NT2/D1 (cell line): ENCODE measurements at places on chromosomes 11 and 22.

GRCh38 chr11:28099715-28100114, 8.2 kb downstream of the KIF18A start:
- no peak for DNase-seq

DNA sequence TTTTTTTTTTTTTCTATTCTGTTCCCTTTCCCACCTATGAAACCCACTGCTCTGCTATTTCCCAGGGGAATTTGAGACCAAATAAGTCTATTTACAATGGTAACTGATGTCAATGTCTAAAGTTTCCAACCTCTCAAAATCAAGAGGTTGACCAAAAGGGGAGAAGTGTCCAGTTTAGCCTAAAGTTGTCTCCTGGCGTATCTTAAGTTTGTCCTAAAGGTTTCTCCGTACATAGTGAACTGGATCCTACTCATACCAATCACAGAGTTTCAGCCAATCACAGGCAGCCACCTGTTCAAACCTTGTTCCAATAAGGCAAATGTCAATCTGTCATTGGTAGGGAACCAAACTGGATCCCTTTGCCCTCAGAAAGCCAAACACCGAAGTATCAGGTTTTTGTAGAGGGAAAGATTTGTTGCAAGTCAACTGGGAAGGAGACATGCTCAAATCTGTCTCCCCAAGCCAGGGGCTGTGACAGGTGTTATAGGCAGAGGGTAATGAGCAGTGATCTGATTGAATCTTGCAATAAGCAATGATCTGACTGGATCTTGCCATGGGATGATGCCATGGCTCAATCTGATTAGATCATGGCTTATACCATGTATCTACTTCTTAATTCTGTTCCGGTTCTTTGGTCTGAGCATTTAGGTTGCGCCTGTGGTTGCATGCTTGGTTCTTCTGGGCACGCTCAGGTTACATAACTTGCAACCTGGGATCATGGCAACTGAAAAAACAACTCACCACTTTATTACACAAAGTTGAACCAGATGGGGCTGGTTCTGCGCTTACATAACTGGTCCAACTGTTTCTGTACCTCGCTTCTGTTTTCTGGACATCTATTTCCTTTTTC, 1.1 kb upstream of the VPS37C start:
- DNase-seq = no peak

DNA sequence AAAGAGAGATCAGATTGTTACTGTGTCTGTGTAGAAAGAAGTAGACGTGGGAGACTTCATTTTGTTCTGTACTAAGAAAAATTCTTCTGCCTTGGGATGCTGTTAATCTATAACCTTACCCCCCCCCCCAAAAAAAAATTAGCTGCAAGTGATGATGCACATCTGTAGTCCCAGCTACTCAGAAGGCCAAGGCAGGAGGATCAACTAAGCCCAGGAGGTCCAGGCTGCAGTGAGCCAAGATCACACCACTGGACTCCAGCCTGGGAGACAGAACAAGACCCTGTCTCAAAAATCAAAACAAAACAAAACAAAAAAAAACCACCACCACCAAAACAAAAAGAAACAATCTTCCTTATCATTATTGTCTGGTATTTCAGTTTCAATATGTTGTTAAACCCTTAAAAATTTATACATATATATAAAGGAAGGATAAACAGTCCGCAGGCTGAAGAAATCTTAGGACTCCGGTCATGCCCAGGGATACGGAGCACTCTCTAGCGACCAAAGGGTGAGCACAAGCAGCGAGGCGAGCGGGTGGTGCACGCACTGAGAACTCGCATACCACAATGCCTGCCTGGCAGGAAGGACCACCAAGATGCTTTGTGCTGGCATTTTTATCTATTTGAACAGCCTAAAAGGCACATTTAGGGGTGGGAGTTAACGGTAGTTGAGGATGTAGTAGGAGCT, 6.4 kb downstream of the POLDIP3 start:
- no peak for DNase-seq

DNA sequence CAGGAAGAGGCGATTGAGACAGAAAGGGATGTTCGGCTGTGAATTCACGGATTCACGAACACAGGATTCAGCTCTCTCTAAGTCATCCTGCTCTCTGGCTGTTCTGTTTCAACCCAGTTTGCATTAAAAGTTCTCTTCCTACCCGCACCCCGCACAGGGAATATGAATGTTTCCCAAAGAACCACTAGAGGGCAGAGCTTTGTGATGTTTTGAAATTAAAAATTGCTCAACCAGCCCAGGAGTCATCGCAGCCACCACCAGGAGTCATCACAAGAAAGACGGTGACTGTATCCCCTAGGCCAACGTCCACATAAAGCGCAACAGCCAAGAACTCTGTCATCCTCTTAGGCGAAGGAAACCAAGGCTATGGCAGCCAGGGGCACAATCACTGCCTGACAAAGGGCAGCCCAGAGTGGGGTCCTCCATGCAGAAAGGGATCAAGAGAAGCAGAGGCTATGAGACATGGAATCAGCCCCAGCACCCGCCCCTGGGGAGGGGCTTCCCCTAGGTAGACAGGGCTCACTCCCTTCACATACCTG, 122.4 kb downstream of the WT1 start:
- DNase-seq = no peak

GRCh38 chr11:27112946-27113345, 72.3 kb downstream of the BBOX1 start:
- DNase-seq = no peak

- DNase-seq = no peak
Measured at GRCh38 chr11:69398529-69399492, 82.7 kb upstream of the LINC01488 start.

DNA sequence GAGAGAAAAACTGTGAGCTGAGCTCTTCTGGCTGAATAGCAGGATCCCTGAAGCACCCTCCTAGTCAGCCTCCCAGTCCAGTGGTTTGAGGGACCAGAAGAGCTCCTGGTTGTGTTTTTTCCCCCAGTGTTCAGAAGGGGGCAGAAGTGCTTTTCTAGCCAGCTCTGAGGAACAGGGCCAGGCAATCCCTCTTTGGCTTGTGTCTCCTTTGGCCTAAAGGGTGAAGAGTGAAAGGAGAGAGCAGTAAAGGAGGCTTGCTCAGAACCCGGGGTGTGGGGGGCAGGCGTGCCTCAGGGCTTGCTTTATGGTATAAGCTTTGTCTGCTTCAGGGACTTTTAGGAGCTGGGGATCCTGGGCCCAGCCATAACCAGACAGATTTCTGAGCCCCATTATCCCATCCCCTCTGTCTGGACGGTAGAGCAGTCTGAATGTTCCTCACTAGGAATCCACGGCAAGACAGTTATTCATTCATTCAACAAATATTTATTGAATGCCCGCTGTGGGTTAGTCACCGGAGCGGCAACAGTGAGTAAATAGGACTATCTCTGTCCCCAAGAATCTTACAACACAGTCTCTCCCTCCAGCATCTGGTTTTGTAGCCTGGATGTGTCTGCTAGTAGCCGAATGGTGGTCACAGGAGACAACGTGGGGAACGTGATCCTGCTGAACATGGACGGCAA, 14.5 kb downstream of the ACP2 start:
- no peak for DNase-seq

DNA sequence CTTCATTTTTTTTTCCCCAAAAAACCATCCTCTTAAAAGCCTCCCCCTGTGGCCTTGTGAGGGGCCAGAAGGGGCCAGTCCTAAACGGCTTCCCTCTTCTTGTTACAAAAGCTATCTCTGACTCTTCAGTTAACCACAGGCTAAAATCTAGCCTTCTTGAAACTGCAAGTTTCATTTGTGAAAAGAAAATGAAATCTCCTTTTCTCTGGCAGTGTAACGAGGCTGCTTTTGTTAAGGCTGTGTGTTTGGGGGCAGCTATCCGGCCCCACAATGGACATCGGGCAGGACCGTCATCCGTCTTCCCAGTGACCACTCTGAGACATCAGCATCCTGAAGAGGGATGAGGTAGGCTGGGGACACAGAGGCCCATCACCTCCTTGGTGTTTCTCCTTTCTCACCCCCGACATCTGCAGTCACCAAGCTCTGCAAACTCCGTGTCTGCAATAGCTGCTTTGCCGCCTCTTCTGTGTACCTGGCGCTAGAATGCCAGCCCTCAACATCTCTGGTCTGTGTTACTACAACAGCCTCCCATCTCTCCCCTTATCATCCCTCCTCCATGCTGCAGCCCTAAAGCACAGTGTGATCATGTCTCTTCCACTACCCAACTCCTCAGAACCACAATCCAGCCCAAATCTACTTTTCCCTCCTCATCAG, 94.0 kb downstream of the RCN1 start:
- DNase-seq = no peak

DNA sequence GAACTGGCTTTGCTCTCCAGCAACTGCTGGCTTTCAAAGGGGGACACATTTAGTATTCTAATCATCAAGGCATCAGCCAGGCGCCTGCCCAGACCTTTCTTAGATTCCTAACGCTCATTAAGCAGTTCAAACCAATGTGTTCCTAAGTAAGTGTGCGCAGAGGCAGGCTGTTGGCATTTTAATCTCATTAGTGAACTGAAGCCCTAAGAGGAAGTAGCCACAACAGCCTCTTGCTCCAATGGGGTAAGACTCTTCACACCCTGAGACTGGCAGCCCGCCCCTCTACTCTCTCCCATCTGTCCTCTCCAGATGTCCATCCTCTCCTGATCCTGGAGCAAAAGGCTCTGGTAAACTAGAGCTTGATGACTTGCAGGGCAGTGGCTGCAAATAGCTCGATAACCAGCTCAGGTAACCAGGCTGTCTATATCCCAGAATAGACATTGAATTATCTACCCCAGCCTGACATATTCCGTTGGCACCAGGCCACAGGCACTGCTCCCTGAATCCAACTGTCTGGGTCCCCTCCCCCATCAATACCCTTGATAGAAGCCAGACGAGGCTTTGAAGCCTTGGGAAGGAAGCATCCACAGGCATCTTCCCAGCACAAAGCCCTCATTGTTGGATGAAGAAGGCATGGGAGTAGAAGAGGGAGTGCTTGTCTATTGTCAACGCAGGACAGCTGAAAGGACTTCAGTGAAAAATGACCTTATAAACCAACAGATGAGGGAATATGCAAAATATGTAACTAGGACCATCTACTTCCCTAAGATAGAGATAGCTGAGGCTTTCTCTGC, 321.1 kb downstream of the TENM4 start:
- DNase-seq = no peak

DNA sequence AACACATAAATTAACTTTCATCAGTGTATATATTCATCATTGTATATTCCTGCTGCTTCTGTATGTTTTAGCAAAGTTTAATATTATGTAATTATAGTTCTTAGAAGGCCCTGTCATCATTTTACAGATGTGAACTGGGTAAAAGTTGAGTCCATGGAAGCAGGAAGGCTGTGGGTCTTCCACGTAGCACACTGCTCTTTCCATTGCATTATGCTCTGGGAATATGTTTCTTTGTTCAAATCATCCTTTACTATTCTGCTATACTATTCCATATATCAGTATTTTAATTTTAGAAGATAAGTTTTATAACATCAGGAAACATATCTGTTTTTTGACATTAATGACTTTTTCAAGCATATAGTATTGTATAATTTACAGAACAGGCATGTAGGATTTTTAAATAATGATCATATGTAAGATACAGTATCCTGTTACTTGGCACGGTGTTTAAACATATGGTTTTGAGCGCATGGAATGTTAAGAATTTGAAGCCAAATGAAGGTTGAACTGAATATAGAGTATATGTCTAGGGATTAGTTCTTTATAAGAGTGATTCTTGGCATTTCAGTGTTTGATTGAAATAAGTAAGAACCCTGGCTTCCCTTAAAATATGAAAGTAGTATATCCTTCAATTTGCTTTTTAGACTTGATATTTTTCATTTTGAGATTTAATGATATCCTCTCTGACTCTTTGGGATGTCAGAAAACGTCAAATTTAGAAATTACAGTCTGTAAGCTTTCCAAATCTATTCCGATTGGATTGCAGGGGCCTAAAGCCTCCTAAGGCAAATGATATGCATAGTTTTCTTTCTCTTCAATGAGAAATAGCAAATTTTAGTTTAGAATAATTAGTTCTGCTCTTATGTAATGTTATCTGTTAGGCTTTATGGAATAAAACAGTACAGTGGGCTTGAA, 8.6 kb downstream of the CCDC81 start:
- no peak for DNase-seq

- no peak for DNase-seq
Measured at GRCh38 chr11:61083601-61084147, 18.6 kb upstream of the CD5 start.

DNA sequence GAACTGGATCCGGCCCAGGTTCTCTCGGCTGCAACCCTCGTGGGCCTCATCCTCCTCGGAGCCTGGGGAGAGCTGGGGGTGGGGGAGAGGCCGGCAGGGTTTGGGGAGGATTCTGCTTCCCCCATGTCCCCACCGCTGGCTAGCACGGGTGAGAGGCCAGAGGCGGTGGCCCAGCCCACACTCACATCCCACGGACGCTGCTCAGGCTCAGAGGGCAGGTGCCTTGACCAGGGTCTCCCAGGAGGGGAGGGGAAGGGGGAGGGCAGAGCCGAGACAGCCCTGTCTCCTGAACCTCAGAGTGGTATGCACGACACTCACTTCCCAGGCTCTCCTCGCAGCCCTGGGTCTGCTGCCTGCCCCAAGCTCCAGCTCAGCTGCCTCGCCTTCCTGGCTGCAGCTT, 19.6 kb downstream of the LRRC10B start:
- no peak for DNase-seq

GRCh38 chr11:119937412-119937811, 200.5 kb downstream of the TRIM29 start:
- no peak for DNase-seq

DNA sequence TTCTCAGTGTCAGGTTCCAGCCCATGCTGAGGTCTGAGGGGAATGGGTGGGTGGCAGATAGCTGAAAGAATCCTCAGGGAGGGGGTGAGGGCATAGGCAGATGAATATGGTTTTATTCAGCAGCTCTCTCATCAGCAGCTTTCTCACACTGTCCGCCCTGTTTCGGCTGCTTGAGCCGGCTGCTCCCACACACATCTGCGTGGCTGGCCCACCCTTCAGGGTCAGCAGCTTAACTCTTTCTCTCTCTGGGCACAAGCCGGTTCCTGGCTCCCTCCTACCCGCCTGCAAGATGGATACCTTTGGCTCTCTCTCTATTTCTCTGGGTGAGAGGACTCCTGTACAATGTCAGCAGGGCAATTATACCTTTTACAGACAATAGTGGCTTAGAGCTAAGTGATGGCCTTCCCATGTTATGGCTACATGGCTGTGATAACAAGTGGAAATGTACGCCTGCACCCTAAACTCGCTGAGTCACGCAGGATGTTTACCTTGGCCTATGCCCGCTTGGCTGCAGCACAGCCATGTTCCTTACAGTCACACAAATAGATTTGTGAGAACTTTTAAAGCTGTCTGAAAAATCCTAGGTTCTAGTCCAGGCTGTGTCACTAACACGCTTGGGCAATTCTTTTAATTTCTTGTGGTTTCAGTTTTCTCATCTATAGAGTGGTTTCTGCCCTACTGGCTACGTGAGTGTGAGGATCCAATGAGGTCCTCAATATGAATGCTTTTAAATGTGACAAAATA, 4.1 kb downstream of the MMP20 start:
- DNase-seq = no peak

DNA sequence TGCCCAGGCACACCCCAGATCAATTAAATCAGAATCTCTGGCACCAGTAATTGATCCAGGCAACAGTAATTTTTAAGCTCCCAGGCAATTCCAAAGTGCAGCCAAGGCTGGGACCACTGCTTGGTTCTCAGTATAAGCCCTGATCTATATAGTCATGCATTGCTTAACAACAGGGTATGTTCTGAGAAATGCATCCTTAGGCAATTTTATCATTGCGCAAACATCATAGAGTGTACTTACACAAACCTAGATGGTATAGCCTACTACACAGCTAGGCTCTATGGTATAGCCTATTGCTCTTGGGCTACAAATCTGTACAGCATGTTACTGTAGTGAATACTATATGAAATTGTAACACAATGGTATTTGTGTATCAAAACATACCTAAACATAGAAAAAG, 651 bp upstream of the C11orf42 start:
- no peak for DNase-seq
